Head of caudate nucleus (tissue), 42 donors: ENCODE measurements at places on chromosomes 16 and 17.

DNA sequence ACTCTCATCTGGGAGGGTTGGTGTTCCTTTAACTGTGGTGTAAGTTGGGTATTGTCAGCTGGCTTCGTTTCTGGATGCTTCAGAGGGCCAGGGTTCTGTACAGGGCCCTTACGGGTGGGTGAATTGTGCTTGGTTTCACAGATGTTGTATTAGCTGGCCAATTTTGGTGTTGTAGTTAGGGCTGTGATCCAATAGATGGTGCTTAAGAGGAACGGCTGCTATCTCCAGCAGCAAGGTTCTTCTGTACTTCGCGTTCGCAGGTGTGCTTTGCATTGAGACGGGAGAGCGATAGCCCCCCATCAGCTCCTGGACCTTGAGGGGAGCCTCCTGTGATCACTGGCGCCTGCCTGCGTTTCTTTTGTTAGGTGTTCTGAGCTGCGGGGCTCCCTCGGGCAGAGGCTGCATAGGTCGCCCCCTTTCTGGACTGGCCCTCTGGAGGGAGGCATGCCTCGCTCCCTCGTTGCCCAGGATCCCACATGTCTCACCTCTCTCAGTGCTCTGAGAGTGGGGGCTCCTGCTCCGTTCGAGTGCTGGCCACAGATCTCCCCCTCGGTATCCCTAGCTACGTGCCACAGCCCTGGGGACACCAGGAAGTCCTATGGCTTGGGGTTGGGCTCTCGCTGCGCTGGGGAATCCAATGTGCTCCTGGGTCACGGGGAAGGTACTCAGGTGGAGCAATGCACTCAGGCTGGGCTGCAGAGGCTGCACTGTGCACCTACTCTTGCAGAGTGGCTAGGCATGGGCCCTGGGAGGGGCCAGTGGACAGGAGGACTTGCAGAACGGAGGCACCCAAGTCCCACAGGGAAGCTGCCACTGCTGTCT, 837 bp upstream of the PRDM7 start:
- DNase-seq, result no peak

- no peak for DNase-seq
Observed at GRCh38 chr16:30349675-30350074, 5.4 kb downstream of the CD2BP2 start.

DNA sequence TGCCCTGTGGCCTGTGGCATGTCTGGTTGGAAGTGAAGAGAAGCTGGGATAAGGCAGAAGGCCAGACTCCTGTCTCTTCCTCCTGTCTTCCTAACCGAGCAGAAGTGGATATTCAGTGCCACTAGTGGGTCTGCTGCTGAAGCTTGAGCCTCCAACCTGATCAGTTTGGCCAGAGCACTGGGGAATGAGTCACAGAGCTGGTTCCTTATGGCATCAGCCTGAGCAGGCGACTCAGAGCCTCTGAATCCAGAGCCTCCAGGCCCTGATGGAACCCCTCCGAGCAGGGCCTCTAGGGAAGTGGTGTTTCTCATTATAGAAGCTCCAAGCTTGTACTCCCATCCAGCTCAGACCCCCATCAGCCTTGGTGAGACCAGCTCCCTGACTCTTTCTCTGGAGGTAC, 2.0 kb downstream of the WSCD1 start:
- no peak for DNase-seq

DNA sequence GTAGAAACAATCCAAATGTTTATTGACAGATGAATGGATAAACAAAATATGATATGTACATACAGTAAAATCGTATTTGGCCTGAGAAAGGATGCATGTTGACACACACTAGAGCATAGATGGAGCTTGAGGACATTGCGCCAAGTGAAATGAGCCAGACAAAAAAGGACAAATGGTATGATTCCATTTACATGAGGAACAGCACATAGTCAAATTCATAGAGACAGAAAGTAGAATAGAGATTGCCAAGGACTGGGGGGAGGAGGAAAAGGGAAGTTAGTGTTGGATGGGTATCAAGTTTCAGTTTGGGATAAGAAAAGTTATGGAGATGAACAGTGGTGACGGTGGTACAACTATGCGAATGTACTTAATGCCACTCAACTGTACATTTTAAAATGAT, 47.9 kb downstream of the COPRS start:
- no peak for DNase-seq

DNA sequence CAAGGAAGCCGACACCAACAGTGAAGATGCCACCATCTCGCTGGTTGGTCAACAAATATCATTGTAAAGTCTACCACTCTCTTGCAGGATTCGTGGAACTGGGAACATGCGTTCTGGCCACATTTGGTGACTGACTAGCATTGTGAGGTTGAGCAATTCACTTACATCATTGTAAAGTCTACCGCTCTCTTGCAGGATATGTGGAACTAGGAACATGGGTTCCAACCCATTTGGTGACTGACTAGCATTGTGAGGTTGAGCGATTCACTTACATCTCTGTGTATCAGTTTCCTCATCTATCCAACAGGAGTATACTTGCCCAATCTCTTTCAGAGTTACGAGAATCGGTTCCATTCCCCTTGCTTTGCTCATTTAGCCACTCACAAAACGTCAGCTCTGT, 42.6 kb upstream of the RPH3AL start:
- DNase-seq, result no peak
